HCT116 (cell line): ENCODE measurements at places on chromosomes 7 and 10. TPM values are rescaled to one million over a fixed set of nuclear protein-coding genes. Genes with fewer than 3 reads are reported as not detected.

Gene GNGT1
- total RNA-seq, result 0.91 TPM

Gene TRIM50
- total RNA-seq, result not detected

Gene IPMK
- total RNA-seq, result 5.5 TPM

Gene NODAL
- 0.30 TPM for total RNA-seq

Gene GCK
- 0.34 TPM for total RNA-seq

Gene CYP26C1
- 0.07 TPM for total RNA-seq

Gene LSM8
- 29.4 TPM for total RNA-seq

Gene PAXIP1
- 20.4 TPM for total RNA-seq

Gene STEAP2
- total RNA-seq, result 13.4 TPM

Gene GNAT3
- not detected for total RNA-seq

Gene FGFR2
- 19.7 TPM for total RNA-seq

Gene CH25H
- total RNA-seq, result not detected

Gene TMEM139
- total RNA-seq, result 9.9 TPM

Gene ZNF487
- total RNA-seq, result 4.0 TPM

Gene NAMPT
- 113 TPM for total RNA-seq

Gene AKR1C1
- total RNA-seq, result 2.1 TPM
